ENCODE measurements at places on chromosomes 12 and 14. TPM values are rescaled to one million over a fixed set of nuclear protein-coding genes. Genes with fewer than 3 reads are reported as not detected.

DNA sequence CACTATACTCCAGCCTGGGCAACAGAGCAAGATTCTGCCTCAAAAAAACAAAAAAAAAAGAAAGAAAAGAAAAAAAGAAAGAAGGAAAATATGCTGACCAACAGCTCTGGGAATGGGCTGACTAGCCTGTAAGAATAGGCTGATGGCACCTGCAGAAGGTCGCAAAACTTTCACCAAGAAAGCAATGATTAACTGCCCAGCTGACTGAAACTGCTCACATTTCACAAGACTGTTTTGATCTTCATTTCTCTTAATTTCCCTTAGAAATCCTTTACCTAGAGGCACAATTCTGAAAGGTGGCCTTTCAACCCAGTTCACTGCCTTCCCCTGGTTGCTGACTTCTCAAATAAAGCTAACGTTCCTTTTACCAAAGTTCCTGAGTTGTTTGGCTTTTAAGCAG is 12.4 kb downstream of the BEST3 start:
- DNase-seq, result no peak

GRCh38 chr12:24705216-24705615 is 243.7 kb downstream of the BCAT1 start:
- no peak for DNase-seq

GALNT4 gene
- 18.5 TPM for total RNA-seq

VRK1 gene
- total RNA-seq, result 44.7 TPM

- no peak for DNase-seq
These were observed 413.0 kb downstream of the AEBP2 start for GRCh38 chr12:19852100-19852855.

RD3L gene
- not detected for total RNA-seq

- DNase-seq, result no peak
These were observed 105.4 kb downstream of the FBXL14 start for GRCh38 chr12:1488908-1489381.

DNA sequence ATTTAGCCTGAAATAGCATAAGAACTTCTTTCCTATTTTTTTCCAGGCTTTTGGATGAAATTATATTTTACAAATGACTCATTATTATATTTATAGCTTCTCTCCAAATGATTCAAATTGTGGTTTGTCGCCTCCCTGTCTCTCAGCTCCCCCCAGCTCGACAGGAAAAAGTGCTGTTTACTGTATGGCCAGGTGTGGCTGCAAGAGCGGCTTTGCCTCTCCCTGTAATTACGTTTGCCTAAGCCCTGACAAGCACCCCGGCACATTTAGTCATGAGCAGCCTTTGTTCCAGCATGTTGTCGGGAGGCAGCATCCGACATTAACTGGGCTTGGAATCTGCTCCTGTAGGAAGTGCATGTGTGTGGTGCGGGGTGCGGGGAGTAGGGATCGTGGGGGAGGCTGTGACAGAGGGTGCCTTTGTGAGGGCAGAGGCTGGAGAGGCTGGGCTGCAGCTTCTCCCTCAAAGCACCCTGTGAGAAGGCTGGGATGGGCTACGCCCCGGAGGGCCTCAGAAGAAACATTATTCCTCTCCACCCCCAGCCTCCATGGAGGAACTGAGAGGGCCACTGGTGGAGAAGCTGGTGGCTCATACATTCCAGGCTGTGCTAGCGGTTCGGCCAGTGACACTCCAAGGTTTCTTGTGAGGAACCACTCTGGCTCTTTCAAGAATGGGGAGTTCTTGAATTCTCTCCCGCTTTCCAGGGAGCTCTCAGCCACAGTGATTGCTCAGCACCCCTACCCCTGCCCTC is 42.1 kb upstream of the CTDSP2 start:
- peak; percentile 38 for DNase-seq

Measured in dermis blood vessel endothelial cell (primary cell).